ENCODE measurements at places on chromosomes 3 and 15. TPM values are rescaled to one million over a fixed set of nuclear protein-coding genes. Genes with fewer than 3 reads are reported as not detected.

DNA sequence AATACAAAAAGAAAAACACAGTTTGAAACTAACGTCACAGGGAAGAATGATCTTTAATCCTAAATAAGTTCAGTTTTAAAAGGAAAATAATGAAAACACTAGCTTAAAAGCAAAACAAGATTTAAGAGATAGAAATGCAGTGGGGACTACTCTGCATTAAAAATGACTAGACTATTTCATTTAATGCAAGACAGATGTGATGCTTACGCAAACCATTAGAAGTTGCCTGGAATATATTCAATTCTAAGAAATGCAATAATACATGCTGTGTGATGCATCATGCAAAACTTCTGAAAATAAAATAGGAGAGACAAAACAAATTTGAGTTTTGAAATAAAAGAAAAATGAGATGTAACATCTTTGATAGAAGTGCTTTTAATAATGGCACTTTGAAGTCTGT lies 97.6 kb upstream of the STRIT1 start:
- DNase-seq, result no peak

GRCh38 chr15:50791486-50791885 lies 26.0 kb upstream of the SPPL2A start:
- DNase-seq, result no peak

- DNase-seq, result no peak
Observed at GRCh38 chr3:129112308-129113052, 9.1 kb downstream of the RAB43 start.

- DNase-seq, result no peak
Observed at GRCh38 chr3:129519896-129520715, 8.3 kb upstream of the RHO start.

GRCh38 chr3:156108616-156109015 lies 11.8 kb upstream of the KCNAB1 start:
- no peak for DNase-seq

GRCh38 chr3:146692254-146692653 lies 87.1 kb upstream of the PLSCR5 start:
- no peak for DNase-seq

DNA sequence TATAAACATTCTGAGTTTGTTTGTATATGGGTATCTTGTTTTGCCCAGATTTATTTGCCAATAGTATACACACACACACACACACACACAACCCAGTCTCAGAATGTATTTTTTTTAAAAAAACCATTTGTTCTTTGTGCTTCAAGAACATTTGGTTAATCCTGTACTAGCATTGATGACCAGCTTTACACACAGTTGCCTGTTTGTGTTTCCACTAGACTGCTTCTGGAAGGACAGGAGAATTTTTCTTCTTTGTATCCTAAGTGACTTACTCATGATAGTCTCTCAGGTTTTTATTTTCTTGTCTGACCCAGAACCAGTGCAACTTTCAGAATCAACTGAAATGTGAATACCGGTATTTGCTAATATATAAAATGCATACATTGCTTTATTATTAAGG lies 40.5 kb downstream of the U2SURP start:
- DNase-seq, result no peak

GRCh38 chr3:100898681-100899080 lies 94.5 kb downstream of the ABI3BP start:
- no peak for DNase-seq

DNA sequence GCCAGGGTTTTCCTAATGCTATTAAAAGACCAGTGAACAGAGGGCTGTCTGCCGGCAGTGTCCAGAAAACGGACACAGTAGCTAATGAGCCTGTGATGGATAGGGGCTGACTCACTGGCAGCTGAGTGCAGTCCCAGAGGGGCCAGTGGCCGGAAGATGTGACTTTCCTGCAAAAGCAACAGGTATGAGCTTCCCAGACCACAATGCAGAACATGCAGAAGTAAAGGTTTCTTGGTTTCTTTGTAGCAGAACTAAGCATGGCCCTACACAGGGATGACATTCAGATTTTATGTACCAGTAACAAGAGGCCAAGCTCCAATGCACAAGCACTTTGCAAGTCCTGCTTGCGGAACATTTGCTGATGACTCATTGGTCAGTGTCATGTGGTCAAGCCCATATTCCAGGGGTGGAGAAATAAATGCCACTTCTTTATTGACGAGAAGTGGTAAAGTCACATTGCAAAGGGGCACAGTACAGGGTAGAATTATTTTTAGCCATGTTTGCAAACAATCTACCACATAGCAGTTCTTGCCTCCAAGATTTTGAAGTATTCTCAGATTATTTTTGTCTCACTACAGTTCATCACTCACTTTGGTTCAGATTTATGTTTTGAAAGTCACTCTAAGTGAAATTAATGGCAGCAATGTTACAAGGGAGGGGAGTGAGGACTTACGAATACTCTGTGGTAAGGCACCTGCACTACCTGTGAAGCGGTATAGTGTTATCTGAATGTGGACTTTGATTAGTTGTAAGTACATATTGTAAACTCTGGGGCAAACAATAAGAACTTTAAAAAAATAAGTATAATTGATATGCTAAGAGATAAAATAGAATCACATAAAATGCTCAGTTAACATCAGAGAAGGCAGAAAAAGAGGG lies 263.3 kb downstream of the ABHD5 start:
- peak; percentile 87 for DNase-seq

DNA sequence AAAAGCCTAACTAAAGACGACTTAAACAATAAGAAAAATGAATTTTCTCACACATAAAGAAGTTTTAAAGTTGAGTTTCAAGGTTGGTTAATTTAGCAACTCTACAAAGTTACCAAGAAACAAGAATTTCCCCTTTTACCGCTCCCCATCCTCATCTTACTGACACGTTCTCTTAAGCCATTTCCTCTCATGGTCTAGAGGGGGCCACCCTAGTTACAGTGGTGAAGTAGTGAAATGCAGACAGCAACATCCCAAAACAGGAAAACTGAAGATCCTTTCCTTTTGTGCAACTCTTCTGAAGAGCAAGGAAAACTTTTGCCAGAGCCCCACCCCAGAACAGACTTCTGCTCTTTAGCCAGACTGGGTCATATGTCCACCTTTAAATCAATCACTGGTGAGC lies 17.3 kb upstream of the SOX14 start:
- DNase-seq, result no peak

GRCh38 chr3:184676927-184677326 lies 34.9 kb downstream of the MAGEF1 start:
- no peak for DNase-seq

- no peak for DNase-seq
Observed at GRCh38 chr3:182989566-182989965, 9.2 kb upstream of the DCUN1D1 start.

DNA sequence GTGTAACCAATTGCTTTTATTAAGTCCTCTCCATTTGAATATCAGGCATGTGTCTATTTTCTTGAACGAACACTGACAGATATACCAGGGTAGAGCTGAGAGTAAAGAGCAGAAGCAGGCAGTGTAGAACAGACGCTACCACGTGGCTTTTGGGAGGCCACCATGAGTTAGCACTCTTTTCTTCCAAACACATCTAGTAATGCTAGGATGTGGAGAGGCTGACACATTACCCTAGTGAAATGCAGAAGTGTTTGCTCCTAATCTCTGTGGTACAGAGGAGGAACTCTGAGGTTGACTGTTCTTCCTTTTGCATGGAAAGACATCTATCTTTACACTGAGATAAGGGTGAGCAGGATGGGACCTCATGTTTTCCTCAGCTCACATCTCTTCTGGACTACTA lies 216.3 kb downstream of the SATB1 start:
- DNase-seq, result no peak

The GUCA1C gene
- total RNA-seq, result not detected

The TLR9 gene
- 0.17 TPM for total RNA-seq

The HCN4 gene
- 0.17 TPM for total RNA-seq
